ENCODE measurements at places on chromosomes 1 and 21.

DNA sequence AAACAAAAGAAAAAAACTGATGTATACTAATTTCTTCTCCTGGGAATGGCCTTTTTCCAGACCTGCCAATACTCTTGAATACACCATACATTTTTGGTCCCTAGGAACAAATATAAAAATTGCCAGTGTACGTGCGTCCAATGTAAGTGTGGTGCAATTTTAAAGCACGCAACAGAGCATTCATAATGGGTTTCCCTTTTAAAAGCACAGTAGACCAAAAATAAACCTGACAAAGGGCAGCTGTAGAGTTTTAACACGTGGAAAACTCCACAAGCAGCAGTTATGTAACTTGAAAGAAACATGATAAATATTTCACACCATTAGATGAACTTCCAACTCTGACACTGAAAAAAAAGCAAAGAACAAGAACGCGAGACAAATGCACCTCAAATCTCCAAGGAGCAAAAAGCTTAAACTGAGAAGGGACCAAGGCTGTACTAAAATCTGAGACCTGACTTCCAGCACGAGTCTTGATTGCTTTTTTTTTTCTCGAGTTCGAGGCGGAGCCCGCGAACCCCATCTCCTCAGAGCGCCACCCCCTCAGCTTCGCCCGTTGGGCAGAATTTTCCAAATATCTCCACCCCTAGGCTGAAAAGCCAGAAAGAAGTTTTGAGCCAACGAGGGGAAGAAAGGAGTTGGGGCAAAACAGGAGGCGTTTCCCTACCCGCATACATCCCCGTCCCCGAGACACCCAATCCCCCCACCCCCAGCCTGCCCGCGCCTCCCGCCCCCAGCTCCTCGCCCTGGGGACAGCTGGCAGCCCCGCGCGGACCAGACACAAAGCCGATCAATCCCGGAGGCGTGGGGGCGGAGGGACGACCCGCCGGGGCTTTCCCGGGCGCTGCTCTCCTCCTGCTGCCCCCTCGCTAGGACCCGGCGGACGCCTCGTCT is at the start of gene JAM2:
Gene JAM2 (plus strand): TSS at position 599 of the 891 bp plus-strand sequence. CDS start 564 bp downstream, outside the sequence.
- no peak for DNase-seq

GRCh38 chr1:240999826-241000225 is 357.2 kb downstream of the RGS7 start:
- DNase-seq: no peak

DNA sequence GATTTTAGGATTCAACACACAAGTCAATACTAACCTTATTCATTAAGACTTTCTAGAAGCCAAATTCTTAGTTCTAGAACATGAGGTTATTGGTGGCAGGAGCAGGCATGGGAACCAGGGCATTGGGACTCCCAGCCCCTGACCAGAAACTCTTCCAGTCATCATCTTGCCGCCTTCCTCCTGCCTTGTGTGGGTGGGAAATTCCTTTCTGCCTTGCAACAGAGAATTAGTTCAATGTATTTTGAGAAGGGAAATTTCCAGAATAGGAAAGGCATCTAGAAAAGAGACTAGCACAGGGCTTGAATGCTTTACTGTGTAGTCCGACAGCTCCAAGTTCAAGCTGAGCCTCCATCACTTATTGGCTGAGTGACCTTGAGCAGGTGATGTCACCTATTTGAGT is 8.7 kb downstream of the GRHL3 start:
- DNase-seq: no peak

- no peak for DNase-seq
Measured at GRCh38 chr1:12150456-12151200, 16.2 kb upstream of the TNFRSF1B start.

- DNase-seq: no peak
Measured at GRCh38 chr1:214120951-214121350, 133.2 kb downstream of the PROX1 start.

DNA sequence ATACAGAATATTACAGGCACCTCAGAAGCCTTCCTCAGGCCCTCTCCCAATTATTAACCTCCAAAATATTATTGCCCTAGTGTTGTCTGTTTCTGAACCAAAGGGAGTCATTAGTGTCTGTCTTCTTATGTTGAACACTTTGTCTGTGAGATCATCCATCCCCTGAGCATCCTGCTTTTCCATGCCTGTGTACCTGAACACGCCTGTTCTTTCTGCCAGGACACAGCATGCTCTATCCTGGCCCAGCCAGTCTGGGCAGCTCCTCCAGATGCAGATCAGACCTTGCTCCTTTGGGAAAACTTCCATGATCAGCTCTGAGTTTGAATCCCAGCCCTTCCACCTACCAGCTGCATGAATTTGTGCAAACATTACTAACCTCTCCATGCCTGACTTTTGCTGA is 11.0 kb upstream of the CDC42 start:
- DNase-seq: no peak

DNA sequence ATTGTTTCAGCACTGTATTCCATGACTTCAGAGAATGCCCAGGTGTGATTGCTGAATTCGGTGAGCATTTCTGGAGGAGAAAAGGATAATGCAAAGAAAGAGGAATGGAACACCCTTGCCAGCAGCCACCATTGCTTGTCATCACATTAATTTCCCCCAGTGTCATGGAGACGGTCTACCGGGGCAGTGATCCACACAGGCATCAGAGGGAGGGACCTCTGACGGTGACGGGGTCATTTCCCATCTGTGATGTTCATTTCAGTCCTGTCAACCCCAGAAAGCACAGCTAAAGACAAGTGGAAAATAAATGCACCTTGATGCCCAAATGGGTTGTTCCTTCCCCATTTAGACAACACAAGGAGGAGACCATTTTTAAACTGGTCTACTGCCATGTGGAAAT is 376.4 kb downstream of the PCP4 start:
- no peak for DNase-seq

GRCh38 chr1:201753492-201753891 is 75.5 kb upstream of the IPO9 start:
- no peak for DNase-seq

- no peak for DNase-seq
Measured at GRCh38 chr1:239418681-239419080, 32.3 kb downstream of the CHRM3 start.

- no peak for DNase-seq
Measured at GRCh38 chr1:111851552-111851951, 95.9 kb downstream of the DDX20 start.

DNA sequence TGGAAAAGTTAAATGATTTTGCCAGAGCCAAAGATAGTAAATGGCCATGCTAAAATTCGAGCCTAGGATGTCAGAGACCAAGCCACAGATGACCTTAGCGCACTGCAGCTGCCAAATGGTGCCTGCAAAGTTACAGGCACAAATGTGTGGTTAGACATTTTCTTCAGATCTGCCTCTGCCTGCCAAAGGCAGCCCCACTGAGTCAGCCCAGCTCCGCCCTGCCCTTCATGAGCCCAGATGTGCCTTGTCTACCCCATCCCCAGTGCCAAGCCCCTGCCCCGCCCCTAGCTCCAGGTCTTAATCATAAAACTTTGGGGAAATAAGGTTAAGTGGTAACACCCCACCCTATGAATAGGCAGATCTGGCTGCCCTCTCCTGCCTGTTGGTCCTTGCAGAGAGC is 105.9 kb downstream of the DTL start:
- no peak for DNase-seq

DNA sequence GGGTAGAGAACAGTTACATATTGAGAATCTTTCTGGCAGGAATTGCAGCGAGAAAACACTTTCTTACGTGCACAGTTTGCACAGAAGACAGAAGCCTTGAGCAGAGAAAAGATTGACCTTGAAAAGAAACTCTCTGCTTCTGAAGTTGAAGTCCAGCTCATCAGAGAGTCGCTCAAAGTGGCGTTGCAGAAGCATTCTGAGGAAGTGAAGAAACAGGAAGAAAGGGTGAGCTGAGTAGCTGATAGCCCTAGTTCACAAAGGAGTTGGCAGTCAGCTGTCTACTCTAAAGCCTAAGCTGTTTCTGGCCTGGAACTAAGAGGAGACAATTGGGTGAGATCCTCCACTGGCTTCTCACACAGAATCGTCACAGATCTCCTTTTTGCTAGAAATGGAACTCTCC is 20.3 kb upstream of the SH3BGRL3 start:
- no peak for DNase-seq

GRCh38 chr1:224789311-224789710 is 140.2 kb upstream of the DNAH14 start:
- DNase-seq: no peak

DNA sequence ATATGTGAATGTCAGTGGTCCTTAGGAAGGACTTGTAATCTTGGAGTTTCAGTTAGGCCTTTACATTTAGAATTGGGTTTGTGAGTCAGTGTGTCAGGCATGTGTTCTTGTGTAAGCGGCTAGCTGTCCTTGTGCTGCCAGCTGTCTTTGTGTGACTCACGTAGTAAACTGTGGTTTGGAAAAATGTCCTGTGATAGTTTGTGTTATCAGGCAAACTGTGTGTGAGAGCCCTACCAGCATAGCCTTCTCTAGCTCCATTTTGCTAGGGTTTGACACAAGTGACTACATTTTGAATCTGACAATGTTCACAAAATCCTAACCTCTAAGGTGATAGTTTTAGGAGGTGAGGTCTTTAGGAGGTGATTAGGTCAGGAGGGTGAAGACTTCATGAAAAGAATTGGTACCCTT is 6.9 kb upstream of the SLC35D1 start:
- DNase-seq: peak; percentile 95

- no peak for DNase-seq
Measured at GRCh38 chr1:11061652-11062365, 2.0 kb upstream of the SRM start.

DNA sequence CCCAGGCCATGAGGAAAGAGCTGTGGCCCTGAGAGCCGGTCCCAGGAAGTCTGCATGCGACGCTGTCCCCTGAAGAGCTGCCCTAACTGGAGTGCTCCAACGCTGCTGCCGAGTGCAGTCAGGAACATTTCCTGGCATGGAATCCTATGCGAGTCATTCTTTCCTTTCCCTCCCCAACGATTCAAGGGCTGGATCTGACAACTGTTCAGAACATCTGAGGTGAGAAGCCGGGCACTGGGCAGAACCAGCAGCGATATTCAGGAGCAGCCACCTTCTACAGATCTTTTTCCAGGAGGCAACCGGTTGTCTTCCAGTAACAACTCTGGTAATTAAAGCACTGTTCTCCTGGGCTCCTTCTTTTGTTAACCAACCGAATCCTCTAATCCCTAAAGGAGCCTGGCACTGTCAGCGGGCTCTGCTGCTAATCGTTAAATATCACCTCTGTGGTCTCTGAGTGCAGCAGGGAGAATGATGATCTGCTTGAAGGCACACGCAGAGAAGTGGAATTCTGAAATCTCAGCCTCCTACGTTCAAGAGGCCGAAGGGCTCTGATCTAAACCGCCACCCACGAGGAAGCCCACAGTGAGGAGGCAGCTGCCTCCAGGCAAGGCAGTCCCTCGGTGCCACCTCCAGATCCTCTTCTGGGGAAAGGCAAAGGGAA is 55.8 kb downstream of the SLC45A1 start:
- DNase-seq: peak; percentile 26

DNA sequence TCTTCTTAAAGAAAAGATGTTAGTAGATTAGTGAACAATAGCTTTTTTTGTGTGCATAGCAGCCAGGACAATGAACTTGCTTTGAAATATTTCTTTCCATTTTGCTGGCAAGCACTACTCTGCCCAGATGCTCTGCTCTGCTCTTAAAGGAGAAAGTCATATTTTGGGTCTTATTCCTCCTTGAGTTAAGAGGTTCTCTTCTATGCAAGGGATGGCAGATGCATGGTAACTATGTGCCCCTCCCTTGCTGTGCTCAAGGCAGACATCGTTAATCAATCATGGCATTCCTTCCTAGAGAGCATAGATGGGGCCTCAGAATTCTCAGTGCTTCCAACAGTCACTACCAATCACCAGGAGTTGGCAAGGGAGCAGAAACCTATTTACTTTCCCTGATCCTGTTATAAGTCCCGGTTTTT is 27.6 kb downstream of the NIPAL3 start:
- DNase-seq: no peak

- no peak for DNase-seq
Measured at GRCh38 chr21:15408089-15408488, 321.7 kb upstream of the USP25 start.

- DNase-seq: peak; percentile 48
Measured at GRCh38 chr1:3610527-3611169, 660 bp downstream of the MEGF6 start.

- DNase-seq: no peak
Measured at GRCh38 chr1:235639226-235640205, 10.1 kb downstream of the GNG4 start.

- no peak for DNase-seq
Measured at GRCh38 chr1:160192234-160192633, 1.9 kb downstream of the CASQ1 start.

- DNase-seq: no peak
Measured at GRCh38 chr1:100396651-100397050, 44.3 kb downstream of the CDC14A start.

GRCh38 chr1:166960858-166961474 is 14.4 kb downstream of the ILDR2 start:
- DNase-seq: no peak

DNA sequence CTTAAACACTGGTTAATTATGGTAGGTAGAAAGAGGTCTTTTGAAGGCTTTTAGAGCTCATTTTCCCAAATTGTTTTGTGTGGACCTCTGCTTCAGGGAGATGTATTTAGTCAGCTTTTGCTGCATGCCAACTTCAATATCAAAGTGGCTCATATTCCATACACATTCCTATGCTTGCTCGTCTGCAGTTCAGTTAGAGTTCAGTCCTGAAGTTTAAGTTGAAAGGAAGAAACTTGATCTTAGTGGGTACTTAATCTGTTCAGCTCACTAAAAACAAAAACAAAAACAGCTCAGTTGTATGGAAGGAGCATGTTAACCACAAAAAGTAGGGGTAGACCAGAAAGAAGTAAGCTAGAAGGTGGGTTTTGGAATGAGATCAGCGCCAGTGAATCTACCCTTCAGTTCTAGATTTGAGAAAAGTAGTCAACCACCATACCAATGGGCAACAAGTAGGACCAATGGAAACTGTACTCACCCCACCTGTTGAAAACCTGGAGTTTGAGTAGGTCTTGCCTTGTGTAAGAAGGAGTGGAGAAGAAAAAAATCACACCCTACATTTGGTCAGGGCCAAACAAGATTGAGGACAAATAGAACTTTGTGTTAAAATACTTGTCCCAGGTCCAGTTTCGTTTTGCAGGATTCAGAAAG is 58.0 kb downstream of the LEPR start:
- no peak for DNase-seq

DNA sequence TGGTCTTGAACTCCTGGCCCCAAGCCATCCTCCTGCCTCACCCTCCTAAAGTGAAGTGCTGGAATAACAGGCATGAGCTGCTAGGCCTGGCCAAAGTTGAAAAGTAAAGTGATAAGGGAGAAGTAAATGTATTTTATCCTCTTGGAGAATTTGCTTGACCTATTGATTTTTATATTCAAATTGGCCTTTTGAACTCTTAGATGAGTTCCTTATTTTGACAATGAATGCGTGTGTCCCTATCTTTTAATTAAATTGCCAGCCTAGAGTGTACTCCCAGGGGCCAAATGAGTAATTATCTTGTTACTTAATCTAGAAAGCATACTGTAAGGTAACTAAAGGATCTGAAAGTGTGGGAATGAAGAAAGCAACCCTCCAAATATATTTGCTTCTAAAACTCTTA is 11.4 kb downstream of the RNF11 start:
- DNase-seq: no peak

- no peak for DNase-seq
Measured at GRCh38 chr1:29240986-29241385, 4.7 kb downstream of the PTPRU start.

GRCh38 chr1:27342391-27342777 is 562 bp downstream of the SYTL1 start:
- DNase-seq: no peak
